ENCODE measurements at places on chromosomes 13 and 19.

DNA sequence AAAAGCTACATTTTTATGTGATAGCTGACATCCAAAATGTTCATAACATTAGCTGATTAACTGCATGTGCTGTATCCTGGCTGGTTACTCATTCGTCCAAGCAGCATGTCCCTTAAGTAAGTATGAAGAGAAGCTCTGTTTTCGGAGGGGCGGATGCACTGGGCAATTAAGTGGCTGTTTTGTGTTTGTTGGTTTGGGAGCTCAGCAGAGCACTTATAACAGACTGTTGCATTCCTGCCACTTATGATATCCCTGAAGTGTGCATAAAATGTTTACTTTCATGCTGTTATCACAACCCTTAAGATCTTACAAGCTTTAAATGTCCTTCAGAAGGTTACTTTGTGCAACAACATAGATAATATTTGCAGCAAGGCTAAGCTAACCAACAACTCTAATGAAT, 264.1 kb downstream of the NALCN start:
- DNase-seq: no peak

GRCh38 chr19:52622261-52622660, 15.9 kb downstream of the ZNF83 start:
- no peak for DNase-seq

DNA sequence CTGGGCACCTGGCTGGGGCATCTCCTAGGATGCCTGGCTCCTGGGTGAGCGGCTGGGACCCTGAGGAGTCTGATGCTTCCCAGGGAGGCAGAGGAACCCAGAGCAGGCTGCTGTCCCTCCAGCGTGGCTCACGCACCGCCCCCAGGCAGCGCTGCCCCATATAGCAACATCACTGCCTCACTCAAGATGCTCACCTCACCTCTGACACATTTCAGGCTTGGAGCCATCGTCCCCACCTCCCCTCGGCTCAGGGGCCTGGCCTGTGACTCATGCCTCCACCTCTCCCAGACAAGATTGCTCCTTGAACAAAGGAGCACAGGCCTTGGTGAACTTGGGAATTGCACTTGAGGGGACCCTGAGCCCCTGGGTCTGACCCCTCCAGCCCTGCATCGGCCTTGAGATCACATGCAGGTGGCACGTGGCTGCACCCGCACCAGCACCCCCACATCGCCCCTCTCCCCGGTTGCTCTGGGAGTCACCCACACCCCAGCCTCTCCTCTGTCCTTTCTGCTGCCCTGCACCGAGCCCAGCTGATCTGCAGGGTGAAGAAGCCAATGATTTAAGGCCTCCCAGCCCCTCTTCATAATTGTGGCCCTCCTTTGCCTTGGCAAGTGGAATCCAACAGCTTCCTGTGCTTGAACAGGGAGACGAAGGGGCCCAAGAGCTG, 11.2 kb downstream of the CEBPA start:
- no peak for DNase-seq

- no peak for DNase-seq
Measured at GRCh38 chr13:94712287-94712811, at the start of gene SOX21. SOX21 (minus strand) TSS chr13:94712545; CDS start chr13:94712049, 496 bp downstream.

GRCh38 chr13:41199526-41199925, 5.2 kb upstream of the KBTBD7 start:
- no peak for DNase-seq

GRCh38 chr19:46288896-46289588, 7.8 kb upstream of the HIF3A start:
- no peak for DNase-seq

DNA sequence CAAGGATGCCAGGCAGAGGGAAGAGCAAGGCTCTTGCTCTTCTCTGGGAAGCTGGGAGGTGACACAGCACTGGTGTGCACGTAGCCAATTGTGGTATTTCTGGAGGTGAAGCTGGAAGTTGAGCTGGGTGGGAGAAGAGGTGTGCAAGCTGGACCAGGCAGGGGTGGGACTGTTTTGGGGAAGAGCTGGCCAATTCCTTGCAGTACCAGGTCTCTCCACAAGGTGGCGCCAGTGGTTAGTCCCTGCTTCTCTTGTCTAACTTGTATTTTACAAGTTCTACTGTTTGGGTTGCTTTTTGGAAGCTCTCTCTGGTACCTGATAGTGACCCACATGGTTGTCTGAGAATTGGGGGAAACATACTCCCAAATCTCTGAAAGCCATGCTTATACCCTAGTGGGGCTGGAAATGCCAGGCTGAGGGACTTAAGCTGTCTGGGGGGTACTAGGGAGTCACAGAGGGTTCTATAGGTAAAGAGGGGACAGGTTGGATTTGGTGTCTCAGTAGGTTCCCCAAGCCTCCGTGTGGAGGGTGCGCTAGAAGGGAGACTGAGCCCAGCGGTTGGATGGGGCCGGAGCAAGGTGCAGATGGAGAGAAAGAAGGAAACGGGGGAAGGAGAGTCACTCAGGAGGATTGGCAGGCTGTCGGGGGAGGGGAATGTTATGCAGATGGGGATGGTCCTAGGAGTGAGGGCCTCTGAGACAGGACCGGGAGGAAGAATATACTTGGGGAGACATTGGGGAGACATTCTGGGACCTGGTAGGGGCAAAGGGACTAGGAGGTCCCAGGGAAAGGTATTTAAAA, 3.0 kb downstream of the HPN start:
- DNase-seq: no peak

DNA sequence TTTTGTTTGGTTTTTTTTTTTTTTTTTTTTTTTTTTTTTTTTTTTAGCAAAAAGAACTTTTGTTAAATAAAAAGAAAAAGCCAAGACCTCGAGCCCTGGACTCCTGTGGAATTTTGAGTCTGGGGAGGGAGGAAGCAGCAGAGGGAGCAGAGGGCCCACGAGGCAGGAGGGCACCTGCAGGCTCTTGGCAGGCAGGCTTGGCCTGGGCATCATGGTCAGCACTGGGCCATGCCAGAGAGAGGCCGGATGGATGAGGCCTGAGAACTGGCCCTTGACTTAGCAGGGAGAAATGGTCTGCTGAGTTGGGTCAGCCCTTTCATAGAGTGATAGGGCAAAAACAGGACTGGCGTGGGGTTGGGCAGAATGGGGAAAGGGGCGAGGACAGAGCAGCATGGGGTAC, 100.4 kb downstream of the GPR12 start:
- DNase-seq: no peak

- no peak for DNase-seq
Measured at GRCh38 chr13:98647121-98647520, 70.2 kb upstream of the STK24 start.

- peak; percentile 68 for DNase-seq
Measured at GRCh38 chr19:36489920-36490415, 607 bp upstream of the ZNF566 start.

GRCh38 chr13:26762745-26763345, 2.3 kb upstream of the GPR12 start:
- DNase-seq: no peak

- DNase-seq: no peak
Measured at GRCh38 chr19:30073152-30074000, 131.3 kb downstream of the URI1 start.

DNA sequence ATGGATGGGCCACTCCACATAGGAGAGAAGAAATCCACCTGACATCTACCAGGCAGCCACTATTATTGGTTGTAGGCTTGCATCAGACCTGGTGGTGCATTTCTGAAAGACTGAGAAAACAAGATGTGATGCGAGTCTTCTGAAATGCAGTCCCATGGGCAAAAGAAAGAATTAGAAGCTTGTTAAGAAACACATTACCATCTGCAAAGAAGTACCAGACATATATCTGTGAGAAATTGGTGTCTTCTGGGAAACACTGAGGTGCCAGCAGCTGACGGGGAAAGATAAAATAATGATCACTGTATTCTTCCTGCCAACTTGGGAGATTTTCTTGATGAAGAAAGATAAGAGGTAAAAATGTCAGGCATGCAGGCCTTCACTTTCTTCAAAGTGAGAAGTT, 14.4 kb downstream of the AMER2 start:
- DNase-seq: no peak

DNA sequence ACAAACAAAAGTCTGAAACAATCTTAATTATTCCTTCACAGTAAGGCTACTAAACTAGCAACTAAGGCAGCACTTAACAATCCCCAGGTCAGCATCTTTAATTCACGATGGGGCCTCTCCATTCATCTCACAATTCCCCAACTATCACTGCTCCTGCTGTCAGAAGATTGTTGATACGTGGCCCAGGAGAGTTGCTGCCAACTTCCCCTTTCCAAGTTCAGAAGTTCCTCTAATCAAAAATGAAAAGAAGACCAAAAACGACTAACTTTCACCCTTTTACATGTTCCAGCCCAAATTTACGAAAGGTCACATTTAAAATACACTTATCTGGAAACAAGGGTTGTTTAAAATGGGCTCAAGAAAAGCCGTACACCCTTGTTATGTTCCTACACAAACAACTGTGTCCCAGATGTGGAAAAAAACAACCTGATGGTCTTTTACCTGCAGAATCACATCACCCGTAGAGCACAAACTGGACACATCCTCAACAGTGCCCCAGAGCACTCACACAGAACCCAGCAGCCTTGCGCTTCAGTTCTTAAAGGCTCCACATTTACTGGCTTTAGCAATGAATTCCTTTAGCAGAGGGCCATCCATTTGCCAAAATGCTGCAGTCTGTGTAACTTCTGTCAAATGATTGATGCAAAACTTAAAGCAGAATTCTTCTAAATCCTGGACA, 38.0 kb downstream of the PHF11 start:
- no peak for DNase-seq

DNA sequence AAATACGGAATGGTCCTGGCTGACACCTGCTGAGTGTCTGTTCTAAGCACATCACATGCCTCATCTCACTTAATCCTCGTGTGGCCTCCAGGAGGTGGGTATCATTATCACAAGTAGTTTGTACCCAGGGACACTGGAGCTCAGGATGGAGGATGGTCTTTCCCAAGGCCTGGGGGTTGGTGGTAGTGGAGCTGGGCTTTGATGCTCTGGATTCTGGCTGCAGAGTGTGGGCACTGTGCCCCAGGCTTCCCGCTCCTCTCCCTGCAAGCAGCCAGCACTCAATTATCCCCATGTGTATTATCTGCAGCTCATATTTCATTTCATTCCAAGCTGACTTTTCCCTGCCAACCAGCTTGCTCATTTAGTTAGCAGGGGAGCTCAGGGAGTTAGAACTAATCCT, 52.1 kb downstream of the SIAH3 start:
- no peak for DNase-seq

GRCh38 chr19:47158367-47158791, 27.7 kb downstream of the SAE1 start:
- DNase-seq: no peak

DNA sequence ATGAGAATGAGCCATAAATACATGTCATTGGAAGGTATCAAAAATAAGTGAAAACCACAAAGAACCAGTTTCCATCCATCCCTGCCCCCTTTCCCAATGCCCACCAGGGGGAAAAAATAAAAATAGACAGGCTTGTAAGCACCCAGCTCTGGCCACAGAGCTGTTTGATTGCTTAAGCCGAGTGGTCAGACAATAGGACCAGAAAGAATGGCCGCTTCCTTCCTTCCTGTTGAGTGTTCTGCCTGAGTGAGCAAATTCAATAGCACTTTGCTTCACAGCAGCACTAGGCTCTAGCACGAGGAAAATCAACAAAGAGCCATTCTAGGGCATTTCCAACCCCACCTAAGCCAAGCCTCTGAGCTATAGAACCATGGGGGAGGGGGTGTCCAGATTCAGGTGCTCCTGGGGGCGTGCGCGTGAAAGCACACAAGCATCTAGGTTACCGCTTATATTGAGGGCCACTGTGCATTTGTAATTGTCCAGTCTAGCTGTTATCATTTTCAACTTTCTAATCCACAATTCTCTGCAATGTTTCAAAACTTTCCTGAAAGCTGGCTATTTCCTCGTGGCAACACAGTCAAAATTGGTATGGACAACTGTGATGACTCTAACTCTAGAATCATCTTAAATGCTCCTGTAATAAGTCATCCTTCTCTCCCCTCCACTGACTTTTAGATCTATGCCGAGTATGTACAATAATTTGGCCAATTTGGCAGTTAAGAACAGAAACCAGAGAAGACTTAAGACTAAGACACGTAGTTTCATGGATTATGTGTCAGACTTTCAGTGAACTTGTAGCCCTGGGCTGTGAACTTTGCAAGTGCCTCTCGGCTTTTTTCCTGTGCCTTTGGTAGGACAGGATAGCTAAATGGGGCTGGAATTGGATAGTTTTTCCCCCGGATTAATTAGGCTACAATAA, 64.3 kb downstream of the SPRY2 start:
- peak; percentile 41 for DNase-seq

DNA sequence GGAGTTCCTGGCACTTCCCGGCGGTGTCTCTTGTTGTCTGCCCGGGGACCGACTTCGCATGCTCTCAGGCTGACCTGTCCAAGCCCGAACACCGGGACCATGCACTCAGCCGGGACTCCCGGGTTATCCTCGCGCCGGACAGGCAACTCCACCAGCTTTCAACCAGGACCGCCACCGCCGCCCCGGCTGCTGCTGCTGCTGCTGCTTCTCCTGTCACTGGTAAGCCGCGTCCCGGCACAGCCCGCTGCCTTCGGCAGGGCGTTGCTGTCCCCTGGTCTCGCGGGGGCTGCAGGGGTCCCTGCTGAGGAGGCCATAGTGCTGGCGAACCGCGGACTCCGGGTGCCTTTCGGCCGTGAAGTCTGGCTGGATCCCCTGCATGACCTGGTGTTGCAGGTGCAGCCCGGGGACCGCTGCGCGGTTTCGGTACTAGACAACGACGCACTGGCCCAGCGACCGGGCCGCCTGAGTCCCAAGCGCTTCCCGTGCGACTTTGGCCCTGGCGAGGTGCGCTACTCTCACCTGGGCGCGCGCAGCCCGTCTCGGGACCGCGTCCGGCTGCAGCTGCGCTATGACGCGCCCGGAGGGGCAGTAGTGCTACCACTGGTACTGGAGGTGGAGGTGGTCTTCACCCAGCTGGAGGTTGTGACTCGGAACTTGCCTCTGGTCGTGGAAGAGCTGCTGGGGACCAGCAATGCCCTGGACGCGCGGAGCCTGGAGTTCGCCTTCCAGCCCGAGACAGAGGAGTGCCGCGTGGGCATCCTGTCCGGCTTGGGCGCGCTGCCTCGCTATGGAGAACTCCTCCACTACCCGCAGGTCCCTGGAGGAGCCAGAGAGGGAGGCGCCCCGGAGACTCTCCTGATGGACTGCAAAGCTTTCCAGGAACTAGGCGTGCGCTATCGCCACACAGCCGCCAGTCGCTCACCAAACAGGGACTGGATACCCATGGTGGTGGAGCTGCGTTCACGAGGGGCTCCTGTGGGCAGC, 661 bp downstream of the FREM2 start:
- DNase-seq: no peak

- no peak for DNase-seq
Measured at GRCh38 chr19:6667114-6667627, 2.8 kb downstream of the TNFSF14 start.

GRCh38 chr19:15374105-15374651, 5.4 kb downstream of the AKAP8 start:
- no peak for DNase-seq

DNA sequence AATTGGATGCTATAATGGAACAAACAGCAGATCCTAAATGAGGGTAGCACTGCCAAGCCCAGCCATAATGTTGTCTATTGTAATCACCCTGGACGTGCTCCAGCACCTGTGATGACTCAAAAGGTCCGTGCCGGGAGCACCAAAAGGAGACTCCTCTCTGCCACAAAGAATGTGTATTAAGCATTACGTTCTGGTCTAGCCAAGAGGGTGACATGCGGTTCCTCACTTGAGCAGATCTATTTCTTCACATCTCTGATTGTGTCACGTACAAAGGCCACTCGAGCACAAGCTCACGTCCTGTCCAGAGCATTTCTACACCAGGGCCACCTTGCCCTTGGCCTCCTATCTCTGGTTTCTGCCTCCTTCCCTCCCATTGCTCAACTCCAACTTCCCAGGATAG, 219.9 kb upstream of the IRS2 start:
- no peak for DNase-seq
